Endothelial cell (in vitro differentiated cells): ENCODE measurements at places on chromosomes 4 and X. TPM values are rescaled to one million over a fixed set of nuclear protein-coding genes. Genes with fewer than 3 reads are reported as not detected.

DNA sequence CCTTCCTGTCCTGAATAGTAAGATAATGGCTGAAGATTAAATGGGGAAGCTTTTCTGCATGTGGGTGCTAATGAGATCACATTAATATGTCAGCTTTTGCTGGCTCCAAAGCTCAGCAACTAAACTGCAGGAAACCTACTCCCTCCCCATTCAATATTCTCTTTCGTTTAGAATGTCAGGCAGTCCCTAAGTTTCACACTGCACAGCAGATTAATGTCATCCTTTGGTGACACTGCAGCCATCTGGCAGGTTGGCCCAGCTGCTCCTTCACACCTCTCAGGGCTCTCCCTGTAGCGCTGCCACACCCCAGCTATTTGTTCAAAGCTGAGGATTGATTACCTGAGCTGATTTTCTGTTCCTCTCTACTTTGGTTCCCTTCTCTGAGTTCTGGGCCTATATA lies 110.5 kb downstream of the KDR start:
- no peak for DNase-seq

GRCh38 chrX:154008521-154008920 lies 11.2 kb downstream of the IRAK1 start:
- DNase-seq, result no peak

The MND1 gene
- total RNA-seq, result 5.5 TPM

DNA sequence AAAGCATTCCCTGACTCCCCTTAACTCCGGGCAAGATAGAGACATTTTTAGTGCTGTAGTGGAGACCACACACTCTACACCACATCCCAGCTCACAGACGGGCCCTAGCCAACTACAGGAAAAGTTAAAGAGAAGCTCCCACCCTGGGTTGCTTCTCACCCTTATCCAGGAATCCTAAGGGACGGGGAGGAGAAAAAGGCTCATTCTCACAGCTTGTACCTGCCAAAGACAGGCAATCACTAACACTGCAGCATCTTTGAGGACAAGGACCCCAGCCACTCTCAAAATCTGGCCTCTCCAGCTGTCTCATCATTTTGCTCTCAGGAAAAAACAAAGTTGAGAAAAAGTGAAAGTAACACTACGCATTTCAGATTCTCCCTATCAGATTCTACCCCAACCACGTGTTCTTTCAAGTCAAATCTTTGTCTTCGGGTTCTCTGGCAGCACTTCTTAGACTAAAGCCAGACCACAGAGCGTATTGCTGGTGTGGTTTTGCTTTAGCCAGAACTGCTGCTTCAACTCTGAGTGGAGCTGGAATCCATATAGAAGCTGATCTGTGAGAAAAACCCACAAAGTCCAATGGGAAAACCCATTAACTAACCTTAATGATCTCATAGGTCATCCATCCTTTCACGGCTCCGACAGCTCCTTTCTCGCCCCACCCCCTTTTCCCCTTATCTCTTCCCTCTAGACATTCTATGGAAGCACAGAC lies 605.9 kb upstream of the DIPK2B start:
- no peak for DNase-seq
